ENCODE measurements at places on chromosomes 3 and 15.
A peak's percentile ranks its signal among the peaks of the same experiment; 100 is the strongest.

- no peak for DNase-seq
Observed at GRCh38 chr3:31370681-31371080, 162.0 kb upstream of the STT3B start.

GRCh38 chr3:148187296-148187695, 510.4 kb upstream of the AGTR1 start:
- DNase-seq, result no peak

DNA sequence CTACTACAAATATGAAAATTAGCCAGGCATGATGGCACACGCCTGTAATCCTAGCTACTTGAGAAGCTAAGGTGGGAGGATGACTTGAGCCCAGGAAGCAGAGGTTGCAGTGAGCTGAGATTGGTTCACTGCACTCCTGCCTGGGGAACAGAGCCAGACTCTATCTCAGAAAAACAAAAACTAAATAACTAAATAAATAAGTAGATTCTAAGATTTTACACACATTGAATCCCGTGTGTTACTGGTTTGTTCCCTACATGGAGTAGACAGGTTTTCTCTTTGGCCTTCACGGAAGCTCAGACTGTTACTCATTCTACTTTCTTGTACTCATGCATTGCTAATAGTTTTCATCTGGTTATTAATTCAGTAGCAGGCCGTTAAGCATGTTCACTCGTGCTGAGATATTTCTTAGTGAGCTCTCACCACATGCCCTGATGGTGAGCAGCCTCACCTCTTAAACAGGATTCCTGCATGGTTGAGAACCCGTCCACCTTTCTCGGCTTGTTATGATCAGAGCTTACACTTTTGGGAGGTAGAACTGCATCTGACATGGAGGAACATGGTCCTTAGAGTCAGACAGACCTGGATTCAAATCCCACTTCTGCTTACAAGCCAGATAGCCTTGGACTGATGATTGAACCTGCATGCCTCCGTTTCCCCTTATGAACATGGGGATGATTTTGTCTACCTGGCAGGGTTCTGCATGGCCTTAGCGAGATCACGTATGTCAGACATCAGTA, 49.1 kb downstream of the CMTM7 start:
- no peak for DNase-seq

- DNase-seq, result no peak
Observed at GRCh38 chr3:187360596-187360995, 7.6 kb upstream of the RTP4 start.

GRCh38 chr3:46383951-46384330, 13.2 kb downstream of the CCR5 start:
- DNase-seq, result no peak

- DNase-seq, result no peak
Observed at GRCh38 chr3:79366414-79366813, 401.4 kb downstream of the ROBO1 start.

- no peak for DNase-seq
Observed at GRCh38 chr15:65577129-65577996, 33.6 kb downstream of the INTS14 start.

GRCh38 chr3:42473083-42473932, 29.1 kb upstream of the VIPR1 start:
- no peak for DNase-seq

DNA sequence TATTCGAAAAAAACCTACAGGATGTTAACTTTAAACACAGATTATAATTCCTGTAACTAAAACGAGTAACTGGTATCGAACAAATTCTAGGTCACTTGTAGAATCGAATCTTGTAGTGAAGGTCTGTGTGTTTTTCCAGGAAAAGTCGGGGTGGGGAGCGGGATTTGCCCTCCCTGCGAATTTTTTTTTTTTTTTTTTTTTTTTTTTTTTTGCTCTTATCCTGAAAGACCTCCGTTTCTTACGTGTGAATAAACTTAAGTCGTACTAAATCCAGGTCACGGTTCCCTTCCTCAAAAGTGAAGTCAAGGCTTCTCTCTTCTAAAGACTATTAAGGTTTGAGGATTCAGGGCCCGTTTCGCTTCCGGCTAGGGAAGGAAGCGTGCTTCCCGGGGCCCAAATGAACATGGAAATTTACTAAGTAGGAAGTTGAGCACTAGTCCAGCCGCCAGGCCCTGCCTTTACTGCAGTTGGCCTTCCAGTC, 770 bp downstream of the TBC1D5 start:
- no peak for DNase-seq

- peak; percentile 91 for DNase-seq
Observed at GRCh38 chr3:184314700-184315542, 515 bp downstream of the EIF4G1 start.

DNA sequence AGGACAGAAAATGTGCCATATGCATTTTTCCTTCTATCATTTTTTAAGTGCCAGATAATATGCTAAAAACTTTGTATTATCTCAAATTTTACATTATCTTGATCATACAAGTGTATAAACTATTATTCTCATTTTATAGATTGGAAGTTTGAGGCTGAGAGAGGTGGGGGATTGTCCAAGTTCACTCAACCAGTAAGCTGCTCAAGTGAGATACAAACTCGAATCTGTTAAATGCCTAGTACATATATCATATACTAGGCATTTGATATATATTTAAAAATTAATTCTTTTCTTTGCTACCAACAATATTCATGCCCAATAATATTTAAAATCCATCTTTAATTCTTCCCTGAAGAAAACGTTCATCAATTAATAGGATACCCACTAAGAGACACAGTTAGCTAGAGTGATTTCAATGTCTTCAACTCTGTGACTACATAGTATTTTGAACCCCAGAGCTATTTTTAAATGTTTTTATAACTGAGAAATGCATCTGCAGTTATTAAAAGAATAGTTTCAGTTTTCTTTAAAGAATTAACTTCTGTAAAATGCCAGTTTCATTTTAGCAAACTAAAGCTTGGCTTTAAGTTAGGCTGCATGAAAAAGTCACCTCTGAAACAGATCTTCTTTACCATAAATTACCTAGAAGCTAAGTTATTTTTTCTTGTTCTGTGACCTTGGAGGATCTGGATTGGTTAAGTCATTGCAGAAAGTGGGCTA, 40.4 kb downstream of the IQCB1 start:
- DNase-seq, result no peak

DNA sequence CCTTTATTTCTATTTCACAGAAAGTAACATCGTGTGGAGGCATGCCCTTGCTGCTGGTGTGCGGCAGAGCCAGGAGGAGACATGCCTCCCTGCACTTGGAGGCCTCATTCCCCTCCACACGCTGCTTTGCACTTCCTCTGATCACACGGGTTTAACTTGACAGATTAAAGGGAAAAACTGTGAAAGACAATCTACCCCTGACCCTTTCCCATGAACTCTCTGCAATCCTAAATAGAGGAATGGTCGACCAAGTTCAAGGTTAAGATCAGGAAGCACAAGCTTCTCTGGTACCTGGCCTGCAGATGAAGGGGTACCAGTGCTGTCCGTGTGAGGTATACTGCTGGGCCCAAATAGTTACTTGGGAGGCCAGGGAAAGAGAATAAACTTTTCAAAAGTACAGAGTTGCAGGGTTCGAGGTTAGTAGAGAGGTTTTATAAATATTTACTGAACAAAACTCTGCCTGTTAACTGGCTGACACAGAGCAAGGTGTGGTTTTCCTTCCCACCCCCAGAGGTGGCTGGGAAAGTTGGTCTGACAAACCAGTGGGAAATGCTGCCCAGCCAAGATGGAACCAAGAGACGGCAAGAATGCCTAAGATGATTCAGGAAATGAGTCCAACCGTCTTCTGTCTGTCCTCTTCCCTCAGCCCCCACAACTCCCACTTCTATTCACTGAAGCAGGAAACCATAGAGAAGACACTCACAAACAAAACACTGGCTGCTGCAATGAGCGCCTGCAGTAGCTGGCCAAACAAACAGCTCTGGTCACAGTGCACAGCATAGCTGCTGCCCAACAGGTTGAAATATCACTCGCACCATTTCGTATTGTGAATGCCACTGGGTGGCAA, 79.6 kb downstream of the IGF2BP2 start:
- DNase-seq, result no peak

GRCh38 chr3:4818986-4819693, 160.1 kb upstream of the BHLHE40 start:
- DNase-seq, result no peak

DNA sequence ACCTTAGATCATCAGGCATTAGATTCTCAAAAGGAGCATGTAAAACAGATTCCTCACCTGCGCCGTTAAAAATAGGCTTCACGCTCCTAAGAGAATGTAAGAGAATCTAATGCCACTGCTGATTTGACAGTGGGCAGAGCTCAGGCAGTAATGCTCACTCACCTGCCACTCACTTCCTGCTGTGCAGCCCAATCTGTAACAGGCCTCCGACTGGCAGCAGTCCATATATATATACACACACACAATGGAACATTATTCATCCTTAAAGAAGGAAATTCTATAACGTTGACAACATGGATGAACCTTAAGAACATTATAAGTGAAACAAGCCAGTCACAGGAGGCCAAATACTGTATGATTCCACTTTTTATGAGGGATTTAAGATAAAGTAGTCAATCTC, 24.5 kb downstream of the ZNF148 start:
- DNase-seq, result no peak

- DNase-seq, result no peak
Observed at GRCh38 chr3:16913264-16913580, 28.5 kb downstream of the PLCL2 start.

GRCh38 chr3:23821858-23822257, 16.1 kb downstream of the UBE2E1 start:
- DNase-seq, result no peak

DNA sequence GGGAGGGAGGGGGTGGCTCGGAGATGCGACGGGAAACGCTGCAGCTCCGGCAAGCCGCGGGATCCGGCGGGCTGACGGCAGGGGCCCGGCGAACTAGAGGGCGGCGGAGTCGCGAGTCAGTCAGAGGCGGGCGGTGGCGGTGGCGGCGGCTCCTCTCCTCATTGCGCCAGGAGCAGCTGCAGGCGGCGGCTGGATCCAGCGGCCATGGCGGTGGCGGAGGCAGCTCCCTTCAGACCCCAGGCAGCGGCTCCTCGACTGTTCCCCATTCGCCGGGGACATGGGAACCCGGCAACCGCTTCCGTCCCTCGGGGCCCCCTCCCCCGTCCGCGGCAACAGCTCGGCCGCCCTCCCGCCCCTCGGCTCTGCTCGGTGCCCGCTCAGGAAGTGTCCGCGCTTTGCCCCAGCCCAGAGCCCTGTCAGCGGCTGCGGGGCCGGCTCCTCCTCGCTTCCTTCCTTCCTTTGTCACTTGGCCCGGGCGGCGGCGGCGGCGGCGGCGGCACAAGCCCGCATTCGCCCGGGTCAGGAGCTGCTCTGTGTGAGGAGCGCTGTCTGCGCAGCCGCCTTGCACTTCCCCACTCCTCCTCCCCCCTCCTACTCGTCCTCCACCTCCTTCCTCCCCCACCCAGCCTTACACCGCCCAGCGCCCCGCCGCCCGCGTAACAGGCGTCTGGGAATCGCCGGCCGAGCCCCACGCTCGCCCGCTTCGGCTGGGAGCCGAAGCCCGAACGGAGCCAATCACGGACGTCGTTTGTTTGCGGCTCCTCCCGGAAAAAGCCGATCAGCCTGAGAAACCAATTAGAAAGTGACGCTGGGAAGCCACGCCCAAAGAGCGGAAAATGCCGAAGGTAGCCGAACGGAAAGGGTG, at the start of gene GSK3B:
GSK3B (minus strand) TSS at position 537 of the 865 bp plus-strand sequence. CDS start 1,013 bp downstream, outside the sequence.
- no peak for DNase-seq

- DNase-seq, result no peak
Observed at GRCh38 chr15:31335989-31336592, 9.5 kb downstream of the KLF13 start.

DNA sequence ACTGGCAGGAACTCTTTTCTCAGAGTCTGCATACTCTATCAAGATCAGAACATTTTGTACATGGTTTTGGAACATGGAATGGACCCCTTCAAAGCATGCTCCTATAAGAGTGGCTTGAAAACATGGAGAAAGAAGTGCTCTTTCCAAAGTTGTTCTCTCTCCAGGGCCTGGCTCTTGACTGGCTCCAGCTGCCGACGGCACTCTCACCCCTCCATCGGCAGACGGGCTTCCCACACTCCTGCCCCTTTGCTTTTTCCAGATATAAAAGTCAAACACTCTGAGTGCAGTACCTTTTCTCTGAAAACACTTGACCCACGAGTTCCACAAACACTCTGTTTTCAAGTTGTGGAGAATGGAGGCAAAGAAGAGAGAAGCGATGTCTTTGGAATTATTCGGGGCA, 72.5 kb upstream of the ONECUT1 start:
- no peak for DNase-seq

DNA sequence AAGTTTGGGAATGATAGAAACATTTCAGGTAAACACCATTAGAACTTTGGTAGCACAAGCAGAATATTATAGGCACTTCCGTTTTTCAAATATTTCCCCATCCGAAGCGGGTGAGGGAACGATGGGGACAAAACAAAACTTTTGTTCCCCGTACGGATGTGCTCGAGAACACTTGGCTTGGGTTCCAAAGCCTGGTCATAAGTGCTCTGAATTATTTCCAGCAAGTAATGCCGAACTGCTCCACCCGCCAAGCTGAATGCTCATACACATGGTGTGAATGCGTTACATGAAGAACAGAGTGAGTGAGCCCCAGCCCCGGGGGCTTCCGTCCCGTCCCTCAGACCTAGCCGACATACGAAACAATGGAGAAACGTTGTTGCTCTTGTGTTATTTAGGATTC, 438.2 kb upstream of the ARRDC4 start:
- no peak for DNase-seq

DNA sequence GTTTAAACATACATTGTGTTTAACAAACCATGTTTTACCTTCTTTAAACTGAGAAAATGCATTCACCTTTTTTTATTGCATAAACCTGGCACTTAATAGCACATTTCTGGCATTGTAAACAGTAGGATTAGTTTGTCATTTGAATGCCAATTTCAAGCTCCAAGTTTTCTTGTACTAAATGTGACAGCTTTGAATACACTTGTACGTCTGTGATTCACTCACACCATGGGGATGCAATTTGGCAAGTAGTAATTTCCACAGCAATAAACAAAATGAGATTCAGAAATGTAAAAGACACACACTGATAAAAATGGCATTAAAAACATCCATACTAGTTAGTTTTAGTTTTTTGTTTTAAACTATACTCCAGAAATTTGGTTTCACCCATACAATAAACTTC, 598.9 kb downstream of the SI start:
- no peak for DNase-seq

- DNase-seq, result no peak
Observed at GRCh38 chr3:106533093-106533787, 664.4 kb upstream of the CBLB start.

GRCh38 chr3:52704611-52705437, 767 bp downstream of the GLT8D1 start:
- no peak for DNase-seq

GRCh38 chr3:16484984-16485383, 28.5 kb downstream of the RFTN1 start:
- DNase-seq, result no peak

- DNase-seq, result no peak
Observed at GRCh38 chr3:65914032-65914739, 124.5 kb downstream of the MAGI1 start.

Measured in cardiac septum (tissue), 1 donor.